ENCODE measurements at places on chromosomes 11 and 22.
A peak's percentile ranks its signal among the peaks of the same experiment; 100 is the strongest.

GRCh38 chr11:112132737-112133136 lies 31.2 kb downstream of the IL18 start:
- DNase-seq: no peak

GRCh38 chr11:62466444-62466843 lies 47.6 kb downstream of the SCGB1A1 start:
- DNase-seq: no peak

GRCh38 chr22:20469110-20469868 lies 26.3 kb downstream of the KLHL22 start:
- no peak for DNase-seq

- DNase-seq: no peak
These were observed 2413.8 kb upstream of the RAG2 start for GRCh38 chr11:39011797-39012196.

DNA sequence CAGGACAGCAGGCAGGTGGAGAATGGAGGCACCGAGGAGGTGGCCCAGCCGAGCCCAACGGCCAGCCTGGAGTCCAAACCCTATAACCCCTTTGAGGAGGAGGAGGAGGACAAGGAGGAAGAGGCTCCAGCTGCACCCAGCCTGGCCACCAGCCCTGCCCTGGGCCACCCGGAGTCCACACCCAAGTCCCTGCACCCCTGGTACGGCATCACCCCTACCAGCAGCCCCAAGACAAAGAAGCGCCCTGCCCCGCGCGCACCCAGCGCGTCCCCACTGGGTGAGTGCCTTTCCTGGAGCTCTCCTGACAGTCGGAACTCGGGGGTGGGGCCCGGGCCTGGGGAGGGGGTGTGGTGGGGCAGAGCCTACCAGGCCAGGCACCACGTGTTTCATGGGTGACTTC lies 19.7 kb downstream of the MICALL1 start:
- no peak for DNase-seq

DNA sequence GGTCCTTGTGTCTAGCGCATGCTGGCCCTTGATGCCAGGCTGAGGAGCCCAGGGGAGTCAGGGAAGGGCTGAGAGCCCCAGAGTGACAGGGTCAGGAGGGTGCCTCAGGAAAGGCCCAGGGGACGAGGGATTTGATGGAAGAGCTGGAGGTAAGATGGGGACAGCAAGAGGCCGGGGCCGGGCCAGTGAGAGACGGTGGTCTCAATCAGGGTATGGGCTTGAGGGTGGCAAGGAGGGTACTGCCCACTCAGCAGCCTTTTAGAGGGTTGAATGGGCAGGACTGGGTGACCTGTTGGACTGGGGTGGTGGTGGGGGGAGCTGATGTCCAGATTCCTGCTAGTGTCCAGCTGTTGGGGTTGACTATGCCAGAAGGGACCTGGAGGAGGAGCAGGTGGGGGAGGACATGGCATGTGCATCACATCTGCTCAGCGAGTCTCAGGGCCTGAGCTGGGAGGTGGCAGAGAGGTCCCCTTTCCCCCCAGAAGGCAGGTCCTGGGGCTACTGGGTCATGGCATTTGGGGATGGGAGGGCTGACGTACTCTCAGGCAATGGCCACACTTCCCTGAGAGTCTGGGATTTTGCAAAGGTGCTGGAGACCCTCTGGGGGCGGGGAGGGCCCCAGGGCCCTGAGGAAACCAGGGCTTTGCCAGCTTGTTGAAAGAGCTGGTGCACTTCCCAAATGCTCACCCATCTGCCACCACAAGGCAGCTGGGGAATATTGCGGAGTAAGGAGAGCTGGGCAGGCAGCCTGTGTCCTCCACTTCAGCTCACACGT lies 18.4 kb downstream of the MYO7A start:
- no peak for DNase-seq

DNA sequence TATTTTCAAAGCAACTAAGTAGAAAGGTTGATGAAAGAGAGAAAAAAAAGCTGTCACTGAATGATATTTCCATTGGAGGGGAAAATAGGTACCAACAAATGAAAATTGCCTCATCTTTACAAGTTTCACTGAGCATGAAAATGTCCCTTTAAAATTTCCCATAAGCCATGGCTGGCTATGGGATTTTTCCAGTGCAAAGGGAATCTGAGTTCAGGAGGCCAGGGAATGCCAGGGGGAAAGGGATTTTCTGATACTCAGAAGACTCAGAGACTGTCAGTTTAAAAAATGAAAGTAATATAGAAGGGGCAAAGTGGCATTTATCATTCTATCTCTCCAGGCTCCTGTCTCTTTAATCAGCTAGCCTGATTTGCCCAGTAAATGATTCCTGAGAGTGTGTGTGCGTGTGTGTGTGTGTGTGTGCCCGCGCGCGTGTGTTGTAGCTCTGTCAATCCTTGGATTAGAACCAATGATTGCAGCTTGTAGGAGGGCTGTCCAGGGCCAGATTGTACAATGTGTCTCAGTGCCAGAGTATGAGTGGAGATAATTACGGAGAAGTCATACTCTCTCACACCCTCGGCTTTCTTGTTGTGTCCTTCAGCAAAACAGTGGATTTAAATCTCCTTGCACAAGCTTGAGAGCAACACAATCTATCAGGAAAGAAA lies at the start of gene NTM:
TSS of gene NTM (plus strand) at position 526 of the 662 bp plus-strand sequence.
- DNase-seq: no peak

- DNase-seq: no peak
These were observed 21.8 kb downstream of the CACNA1I start for GRCh38 chr22:39592081-39593065.

DNA sequence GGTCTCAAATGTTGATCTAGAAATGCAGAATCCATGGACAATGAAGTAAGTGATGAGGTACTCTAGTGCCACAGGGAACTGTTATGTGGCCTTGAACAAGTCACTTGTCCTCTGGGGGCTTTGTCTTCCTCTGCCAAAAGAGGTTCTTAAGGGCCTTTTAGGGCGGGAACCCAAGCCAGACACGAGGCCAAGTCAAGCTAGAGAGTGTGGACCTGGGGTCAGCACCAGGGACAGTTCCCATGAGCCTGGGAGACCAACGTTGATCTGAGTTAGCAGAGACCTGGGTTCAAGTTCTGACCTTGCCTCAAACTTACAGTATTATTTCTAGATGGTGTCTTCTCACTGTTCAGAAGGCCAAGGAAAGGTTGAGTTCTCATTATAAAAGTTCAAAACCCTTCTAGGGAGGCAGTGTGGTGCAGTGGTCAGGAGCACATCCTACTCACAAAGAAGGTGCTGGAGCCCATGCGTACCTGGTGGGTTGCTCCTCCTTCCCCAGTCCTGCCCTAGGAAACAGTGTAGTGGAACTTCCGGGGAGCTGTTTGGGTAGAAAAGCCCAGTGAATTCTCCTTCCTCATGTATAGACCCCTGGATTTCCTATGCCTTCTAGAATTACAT lies 121.5 kb downstream of the CHST1 start:
- peak; percentile 63 for DNase-seq

DNA sequence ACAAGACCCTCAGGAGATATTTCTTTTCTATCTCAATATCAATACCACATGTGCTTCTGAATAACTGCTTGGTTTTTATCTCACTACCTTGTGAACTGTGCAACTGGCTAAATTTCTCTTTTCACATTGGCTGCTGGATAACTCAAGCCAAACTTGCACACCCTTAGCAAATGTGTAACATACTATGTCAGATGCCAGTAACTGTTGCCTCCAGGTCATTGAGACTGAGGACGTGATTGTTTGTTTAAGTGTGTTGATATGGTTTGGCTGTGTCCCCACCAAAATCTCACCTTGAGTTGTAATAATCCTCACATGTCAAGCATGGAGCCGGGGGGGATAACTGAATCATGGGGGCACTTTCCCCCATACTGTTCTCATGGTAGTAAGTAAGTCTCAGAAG lies 90.2 kb upstream of the LIN7C start:
- no peak for DNase-seq

- DNase-seq: no peak
These were observed 12.0 kb downstream of the SART1 start for GRCh38 chr11:65973439-65974110.

GRCh38 chr11:890794-891540 lies 19.6 kb downstream of the CHID1 start:
- DNase-seq: no peak

- DNase-seq: peak; percentile 65
These were observed 70.3 kb upstream of the GRK2 start for GRCh38 chr11:67195971-67196456.

DNA sequence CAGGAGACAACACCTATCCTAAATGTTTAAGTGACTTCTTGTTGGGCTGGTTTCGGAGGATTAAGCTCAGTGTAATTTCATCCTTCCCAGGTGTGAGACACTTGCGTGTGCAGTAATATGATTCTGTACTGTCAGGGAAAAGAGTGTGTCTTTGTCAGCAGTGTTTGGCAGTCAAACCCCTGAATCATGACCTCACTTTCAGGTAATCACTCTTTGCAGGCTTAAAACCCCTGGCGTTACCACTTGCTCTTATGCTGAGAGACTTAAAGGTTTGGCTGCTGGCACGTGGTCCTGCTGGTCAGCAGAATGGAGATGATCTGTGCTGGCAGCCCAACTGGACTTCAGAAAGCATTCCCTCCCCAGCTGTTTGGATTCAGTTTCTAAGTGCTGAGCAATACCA lies 56.1 kb downstream of the APIP start:
- no peak for DNase-seq

GRCh38 chr11:125457814-125458343 lies 38.2 kb downstream of the FEZ1 start:
- no peak for DNase-seq

GRCh38 chr22:27501191-27501936 lies 300.2 kb downstream of the MN1 start:
- no peak for DNase-seq

- peak; percentile 7 for DNase-seq
These were observed 527.9 kb upstream of the B3GAT1 start for GRCh38 chr11:134939905-134940304.

GRCh38 chr11:114097832-114098231 lies 38.3 kb downstream of the ZBTB16 start:
- DNase-seq: peak; percentile 57

GRCh38 chr22:33908171-33909074 lies 11.9 kb downstream of the LARGE1 start:
- DNase-seq: no peak

- no peak for DNase-seq
These were observed at the start of gene OR51B4 for GRCh38 chr11:5301846-5302245. Gene OR51B4 (minus strand): TSS chr11:5301946. CDS start chr11:5301946, 0 bp downstream.

- no peak for DNase-seq
These were observed 193.4 kb downstream of the ST3GAL4 start for GRCh38 chr11:126548581-126549550.
